ENCODE measurements at places on chromosomes 6 and 20.

DNA sequence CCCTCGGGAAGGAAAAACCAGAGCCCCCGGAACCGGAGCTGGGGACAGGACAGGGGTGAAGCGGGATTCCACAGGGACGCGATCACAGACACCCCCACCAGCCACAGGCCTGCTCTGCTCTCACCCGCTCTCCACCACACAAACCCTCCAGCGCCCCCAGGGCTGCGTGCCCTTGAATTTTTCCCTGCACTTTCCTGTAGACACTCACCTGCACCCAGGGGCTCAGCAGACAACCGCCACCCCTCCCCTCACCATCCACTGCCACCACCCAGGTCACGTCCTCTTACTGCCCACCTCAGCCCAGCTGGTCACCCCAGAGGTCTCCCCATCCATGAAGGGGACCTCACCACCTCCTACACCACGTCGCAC lies 631 bp downstream of the ULBP2 start:
- DNase-seq: no peak

DNA sequence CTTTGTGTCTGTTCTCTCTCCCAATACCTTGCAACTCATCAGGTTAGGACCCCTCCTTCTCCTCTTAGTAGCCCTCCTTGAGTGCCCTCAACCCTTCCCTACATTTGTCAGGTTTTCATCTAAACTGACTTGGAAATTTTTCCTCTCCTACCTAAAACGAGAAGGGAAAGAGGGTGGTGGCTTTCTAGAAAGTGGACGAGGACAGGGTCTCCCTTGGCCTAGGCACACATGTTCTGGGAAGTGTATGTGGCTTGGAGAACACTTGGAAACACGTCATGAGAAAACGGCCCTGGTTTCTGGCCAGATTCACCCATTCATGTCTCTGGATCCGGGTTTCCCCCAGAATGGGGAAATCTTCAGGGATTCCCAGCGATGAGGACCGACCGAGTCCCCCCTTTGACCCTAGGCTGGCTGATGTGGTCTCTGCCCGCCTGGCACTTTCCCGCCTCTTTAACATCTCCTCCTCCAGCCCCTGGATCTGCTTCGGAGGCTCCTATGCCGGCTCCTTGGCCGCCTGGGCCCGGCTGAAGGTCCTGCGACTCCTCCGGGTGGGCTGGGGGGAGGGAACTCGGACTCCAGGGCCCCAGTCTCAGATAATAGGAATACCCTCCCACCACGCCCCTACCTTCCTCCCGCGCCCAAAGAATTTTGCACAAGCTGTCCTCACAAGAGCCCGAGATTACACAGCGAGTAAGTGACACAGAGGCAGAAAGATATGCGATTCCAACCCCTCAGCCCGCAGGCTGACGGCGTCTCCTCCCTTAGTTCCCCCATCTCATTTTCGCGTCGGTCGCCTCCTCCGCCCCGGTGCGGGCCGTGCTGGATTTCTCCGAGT lies 3.0 kb downstream of the PRSS16 start:
- no peak for DNase-seq

DNA sequence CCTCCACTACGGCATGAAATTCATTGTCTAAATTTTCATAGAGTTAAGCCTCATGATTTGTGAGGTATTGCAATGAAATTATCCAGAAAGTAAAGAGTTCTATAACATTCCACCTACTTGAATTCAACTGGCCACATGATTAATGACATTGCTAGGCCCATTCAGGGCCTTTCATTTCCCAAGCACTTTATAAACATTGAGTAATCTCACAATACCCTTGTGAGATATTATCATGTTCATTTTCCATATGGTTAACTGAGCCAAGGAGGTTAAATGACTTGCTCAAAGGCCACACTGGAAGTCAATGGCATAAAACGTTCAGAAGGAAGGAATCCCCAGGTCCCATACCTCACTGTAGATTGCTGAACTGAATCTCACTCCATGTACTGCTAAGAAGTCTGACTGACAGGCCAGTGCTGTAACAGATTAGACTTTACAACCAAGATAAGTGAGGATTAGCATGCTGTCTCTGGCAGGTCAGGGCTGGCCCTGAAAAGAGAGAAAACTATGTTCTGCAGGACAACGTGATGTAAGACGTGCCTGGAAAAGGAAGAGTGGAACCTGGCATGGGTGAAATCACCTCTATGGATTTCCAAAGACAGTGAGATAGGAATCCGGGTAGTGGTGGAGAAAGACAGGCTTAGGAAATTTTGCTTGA lies 75.9 kb upstream of the SPACA1 start:
- no peak for DNase-seq

- no peak for DNase-seq
Observed at GRCh38 chr6:157538168-157538567, 157.2 kb downstream of the ZDHHC14 start.

GRCh38 chr6:48139818-48140614 lies 29.0 kb upstream of the PTCHD4 start:
- DNase-seq: no peak

GRCh38 chr6:100446115-100447080 lies 18.3 kb downstream of the SIM1 start:
- DNase-seq: no peak

- DNase-seq: no peak
Observed at GRCh38 chr20:64160526-64161355, 3.5 kb upstream of the MYT1 start.

GRCh38 chr6:110395221-110395620 lies 20.2 kb downstream of the DDO start:
- no peak for DNase-seq

- no peak for DNase-seq
Observed at GRCh38 chr20:58140787-58141425, 87.5 kb downstream of the ANKRD60 start.

DNA sequence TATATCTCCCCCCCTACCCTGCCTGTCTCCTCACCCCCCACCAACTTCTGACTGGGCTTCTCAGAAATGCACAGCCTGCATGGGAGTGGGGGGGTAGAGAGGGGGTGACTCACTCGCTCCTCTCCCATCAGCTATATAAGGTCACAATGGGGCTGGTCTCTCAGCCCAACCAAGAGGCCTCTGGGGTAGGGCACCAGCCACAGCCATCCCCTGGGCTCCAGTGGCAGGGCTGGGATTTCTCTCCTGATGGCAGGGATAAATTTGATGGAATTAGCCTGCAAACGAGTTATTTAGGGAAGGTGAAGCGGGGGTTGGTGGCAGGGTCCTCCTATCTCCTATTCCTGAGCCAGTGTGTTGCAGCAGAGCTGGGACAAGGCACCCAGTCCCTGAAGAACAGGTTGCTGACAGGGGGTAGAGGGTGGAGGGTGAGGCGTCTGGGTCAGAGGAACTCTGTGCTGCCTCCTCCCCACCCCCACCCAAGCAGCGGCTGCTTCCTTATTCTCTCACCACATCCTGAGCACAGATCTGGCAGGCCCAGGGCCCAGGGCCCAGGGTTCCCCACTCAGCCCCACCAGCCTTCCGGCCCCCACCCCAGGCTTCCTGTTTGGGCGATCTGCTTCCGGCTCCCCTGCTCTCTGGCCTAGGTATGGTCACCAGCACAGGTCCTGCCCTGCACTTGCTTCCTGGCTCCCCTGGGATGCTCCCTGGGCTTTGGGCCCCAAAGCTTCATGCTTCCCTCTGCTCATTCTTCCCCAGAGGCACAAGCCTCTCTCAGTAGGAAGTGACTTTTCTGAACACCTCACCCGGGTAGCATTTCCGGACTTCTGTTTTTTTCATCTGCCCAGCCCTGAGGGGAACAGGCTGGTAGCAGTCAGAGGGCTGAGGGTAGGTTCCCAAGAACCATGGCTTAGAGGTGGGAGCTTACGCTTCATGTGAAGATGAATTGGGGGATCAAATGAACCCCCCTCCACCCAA lies 4.0 kb downstream of the PPP1R18 start:
- DNase-seq: peak; percentile 92

DNA sequence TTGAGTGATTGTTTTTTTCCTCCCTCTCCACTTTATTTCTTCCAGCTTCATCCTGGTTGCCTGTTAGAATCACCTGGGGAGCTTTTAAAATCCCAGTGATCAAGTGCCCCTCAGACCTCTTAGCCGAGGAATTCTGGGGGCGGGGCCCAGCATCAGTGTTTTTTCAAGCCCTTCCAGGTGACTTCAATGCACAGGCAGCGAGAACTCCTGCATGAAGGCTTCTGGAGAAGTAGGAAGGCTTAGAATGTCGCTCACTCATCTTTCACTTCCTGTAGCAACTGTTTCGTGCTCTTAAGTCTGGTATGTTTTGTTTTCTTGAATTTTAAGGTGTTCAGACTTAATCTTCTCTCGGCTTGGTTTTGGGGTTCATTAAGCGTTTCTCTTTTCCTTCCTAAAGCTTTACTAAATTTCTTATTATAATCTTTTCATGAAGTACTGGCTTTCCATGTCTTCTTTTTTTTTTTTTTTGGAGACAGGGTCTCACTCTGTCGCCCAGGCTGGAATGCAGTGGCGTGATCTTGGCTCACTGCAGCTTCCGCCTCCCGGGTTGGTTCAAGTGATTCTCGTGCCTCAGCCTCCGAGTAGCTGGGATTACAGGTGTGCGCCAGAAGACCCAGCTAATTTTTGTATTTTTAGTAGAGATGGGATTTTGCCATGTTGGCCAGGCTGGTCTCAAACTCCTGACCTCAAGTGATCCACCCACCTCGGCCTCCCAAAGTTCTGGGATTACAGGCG lies 30.9 kb upstream of the TULP1 start:
- peak; percentile 77 for DNase-seq

GRCh38 chr6:121549736-121550135 lies 114.3 kb downstream of the GJA1 start:
- DNase-seq: no peak

GRCh38 chr6:24052590-24052961 lies 73.4 kb upstream of the NRSN1 start:
- DNase-seq: no peak
